ENCODE measurements at places on chromosomes 7 and 10.

- no peak for DNase-seq
Observed at GRCh38 chr10:30736685-30737232, 107.2 kb upstream of the LYZL2 start.

DNA sequence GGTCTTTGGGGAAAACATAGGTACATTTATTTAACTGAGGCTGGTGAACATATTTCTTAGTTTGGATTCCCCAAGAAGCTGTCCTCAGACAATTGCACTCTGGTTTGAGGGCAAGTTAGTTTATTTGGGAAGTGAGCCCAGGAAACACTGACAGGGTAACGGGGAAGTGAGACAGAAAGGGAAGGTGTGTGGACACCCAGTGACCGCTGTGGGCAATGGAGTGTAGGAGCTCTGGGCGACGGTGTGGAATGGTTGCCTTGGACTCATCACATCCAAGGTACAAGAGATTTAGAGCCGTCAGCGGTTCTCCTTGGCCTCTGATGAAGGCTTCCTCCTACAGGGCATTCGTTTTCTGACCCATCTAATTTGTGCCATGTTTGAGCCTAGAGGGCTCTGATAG is 7.1 kb downstream of the MRC1 start:
- DNase-seq: no peak

DNA sequence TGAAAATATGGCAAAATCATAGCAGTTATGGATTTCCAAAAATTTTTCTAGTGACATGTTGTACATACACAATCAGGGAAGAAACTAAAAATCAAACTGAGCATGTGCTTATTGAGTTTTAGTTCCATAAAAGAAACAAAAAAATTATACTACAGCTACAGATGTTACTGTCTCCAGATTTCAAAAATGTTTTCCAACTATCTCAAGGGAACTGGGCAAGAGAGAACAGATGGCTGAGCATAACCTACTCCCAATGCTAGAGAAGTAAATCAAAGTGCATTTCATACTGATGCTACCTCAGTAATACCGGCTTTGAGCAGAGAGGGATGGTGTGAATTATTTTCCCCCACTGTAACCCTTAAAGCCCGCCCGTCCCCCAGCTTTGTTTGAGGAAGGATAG is 40.7 kb upstream of the KMT2C start:
- no peak for DNase-seq

- DNase-seq: no peak
Observed at GRCh38 chr10:123878666-123879303, 12.8 kb downstream of the CPXM2 start.

DNA sequence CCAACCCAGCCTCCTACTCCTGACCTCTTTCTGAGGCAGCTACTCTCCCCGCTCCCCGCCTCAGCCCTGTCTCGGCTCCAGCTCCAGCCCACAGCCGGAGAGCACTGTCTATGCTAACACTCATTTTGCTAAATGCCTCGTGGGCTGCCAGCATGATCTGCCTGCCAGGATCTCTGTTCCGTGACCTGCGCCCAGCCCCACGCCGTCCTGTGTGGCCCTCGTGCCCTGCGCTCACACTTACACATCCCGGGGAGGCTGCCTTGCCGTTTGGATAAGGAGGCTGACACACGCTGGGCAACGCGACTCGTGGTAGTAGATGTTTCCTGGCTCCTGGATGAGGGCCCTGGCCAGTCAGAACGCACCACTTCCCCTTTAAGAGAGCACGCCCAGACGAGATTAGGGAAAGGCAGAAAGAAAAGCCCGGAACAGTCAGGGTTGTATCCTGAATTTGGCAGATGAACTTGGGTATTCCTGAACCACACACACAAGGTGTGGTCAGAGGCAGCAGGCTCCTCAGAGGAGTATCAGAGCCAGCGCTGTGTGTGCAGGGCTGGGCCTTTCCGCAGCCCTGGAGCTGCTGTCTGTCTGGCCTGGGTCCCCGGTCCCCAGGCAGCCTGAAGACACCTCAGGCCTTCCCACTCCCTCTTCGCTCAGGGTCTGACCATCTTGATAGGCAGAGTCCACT is 97.7 kb upstream of the EFCAB10 start:
- DNase-seq: peak; percentile 35

- no peak for DNase-seq
Observed at GRCh38 chr7:120916538-120916937, 34.0 kb upstream of the ING3 start.

DNA sequence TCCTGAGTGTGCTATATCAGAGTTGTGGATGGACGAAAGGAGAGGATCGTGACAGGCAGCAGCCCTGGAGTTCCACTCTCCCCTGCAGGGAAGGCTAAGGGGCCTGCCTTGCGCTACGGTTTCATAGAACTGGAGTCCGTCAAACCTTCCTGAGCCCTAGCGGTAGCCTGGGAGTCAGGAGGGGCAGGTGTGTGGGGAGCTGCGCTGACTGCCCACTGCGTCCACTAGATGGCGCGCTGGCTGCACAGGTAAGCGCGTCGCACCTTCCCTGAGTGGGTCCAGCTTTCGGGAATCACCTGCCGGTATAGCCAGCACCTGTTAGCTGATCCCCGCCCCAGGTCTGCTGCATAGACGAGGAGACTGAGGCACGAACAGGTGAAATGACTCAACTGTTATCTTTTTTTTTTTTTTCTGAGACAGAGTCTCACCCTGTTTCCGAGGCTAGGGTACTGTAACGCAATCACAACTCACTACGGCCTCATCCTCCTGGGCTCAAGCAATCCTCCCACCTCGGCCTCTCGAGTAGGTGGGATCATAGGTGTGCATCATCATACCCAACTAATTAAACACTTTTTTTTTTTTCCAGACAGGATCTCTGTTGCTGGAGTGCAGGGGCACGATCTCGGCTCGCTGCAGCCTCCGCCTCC is 20.2 kb upstream of the BAIAP2L1 start:
- no peak for DNase-seq

- no peak for DNase-seq
Observed at GRCh38 chr7:158032561-158033115, 555.0 kb downstream of the PTPRN2 start.

GRCh38 chr7:6654113-6654841 is 17.2 kb downstream of the ZNF316 start:
- no peak for DNase-seq

- DNase-seq: no peak
Observed at GRCh38 chr10:18620856-18621255, 30.5 kb downstream of the NSUN6 start.

DNA sequence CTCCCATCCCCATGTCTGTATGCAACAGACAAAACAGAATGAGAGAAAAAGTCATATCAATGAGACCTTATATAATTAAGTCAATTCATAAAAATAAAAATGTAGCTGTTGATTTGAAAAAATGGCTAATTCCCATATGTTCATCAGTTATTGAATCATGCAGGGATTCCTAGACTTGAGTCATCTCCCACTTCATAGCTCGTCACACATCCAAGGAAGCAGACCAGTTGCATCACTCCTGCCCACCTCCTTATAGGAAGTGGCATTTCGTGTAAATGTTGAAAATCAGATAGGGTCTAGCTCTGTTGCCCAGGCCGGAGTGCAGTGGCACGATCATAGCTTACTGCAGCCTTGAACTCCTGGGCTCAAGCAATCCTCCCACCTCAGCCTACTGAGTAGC is 56.1 kb upstream of the SH2B2 start:
- no peak for DNase-seq

DNA sequence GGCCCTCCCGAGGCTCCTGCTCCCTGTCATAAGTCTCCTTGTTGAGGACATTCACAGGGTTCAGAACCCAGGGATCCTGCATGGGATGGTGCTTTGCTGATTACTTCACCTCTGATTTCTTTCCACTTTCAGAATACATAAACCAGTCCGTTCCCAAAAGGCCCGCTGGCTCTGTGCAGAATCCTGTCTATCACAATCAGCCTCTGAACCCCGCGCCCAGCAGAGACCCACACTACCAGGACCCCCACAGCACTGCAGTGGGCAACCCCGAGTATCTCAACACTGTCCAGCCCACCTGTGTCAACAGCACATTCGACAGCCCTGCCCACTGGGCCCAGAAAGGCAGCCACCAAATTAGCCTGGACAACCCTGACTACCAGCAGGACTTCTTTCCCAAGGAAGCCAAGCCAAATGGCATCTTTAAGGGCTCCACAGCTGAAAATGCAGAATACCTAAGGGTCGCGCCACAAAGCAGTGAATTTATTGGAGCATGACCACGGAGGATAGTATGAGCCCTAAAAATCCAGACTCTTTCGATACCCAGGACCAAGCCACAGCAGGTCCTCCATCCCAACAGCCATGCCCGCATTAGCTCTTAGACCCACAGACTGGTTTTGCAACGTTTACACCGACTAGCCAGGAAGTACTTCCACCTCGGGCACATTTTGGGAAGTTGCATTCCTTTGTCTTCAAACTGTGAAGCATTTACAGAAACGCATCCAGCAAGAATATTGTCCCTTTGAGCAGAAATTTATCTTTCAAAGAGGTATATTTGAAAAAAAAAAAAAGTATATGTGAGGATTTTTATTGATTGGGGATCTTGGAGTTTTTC is 159.8 kb upstream of the LANCL2 start:
- no peak for DNase-seq

DNA sequence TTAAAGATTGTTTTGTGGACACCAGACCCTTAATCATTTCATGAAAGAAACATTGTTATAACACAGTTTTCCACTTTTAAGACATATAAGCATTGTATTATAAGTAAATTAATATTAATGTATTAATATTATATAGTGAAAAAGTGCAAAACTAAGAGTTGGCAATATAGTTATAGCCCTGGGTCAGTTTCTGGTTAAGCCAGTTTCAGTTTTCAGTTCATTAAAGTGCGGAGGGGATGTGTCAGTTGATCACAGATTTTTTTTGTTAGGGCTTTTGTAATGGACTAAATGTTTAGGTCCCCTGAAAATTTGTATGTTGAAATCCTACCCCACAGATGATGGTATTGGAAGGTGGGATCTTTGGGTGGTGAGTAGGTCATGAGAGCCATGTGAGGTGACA is 45.7 kb upstream of the GPR37 start:
- DNase-seq: no peak

- no peak for DNase-seq
Observed at GRCh38 chr7:136163340-136163801, 186.2 kb upstream of the MTPN start.

DNA sequence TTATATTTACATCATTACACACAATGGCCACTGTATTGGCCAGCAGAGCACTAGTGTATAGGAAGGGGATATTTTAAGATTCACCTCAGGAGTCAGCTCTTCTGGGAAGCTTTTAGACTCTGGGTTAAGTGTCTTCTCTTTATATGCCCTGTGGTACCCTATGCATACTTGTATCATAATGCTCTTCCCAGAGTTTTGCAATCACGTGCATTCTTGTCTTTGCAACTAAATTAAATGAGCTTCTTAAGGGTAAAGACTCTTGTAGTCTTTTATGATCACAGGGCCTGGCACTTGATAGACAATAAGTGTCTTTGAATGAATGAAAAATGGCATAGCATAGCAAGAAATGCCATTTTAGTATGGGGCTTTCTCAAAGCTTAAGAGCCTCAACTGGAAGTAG is 35.4 kb upstream of the ARMS2 start:
- DNase-seq: no peak

- DNase-seq: no peak
Observed at GRCh38 chr10:114038819-114039218, 4.8 kb upstream of the ADRB1 start.

DNA sequence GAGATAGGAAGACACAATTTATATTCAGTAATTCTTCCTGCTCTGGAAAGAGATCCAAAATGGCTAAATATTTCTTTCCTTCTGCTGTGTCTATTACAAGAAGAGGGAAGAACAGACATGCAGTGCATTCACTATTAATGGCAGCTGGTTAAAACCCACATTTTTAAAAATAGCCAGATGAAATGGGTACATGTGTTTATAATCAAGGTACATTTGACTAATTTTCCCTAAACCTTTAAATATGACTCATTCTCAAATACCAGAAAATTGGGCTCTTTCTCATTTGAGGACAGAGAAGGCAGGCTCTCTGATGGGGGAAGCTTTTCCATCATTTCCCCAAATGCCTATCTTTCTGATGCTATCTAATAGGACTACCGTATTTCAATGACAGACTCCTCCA is 215.7 kb upstream of the HABP2 start:
- no peak for DNase-seq

GRCh38 chr7:72099784-72100183 is 312.4 kb downstream of the CALN1 start:
- DNase-seq: no peak

GRCh38 chr7:49670991-49671390 is 102.4 kb upstream of the VWC2 start:
- DNase-seq: no peak

- DNase-seq: no peak
Observed at GRCh38 chr10:43862756-43863155, 214.1 kb upstream of the ZNF32 start.

GRCh38 chr7:22154143-22154529 is 202.8 kb downstream of the RAPGEF5 start:
- no peak for DNase-seq

DNA sequence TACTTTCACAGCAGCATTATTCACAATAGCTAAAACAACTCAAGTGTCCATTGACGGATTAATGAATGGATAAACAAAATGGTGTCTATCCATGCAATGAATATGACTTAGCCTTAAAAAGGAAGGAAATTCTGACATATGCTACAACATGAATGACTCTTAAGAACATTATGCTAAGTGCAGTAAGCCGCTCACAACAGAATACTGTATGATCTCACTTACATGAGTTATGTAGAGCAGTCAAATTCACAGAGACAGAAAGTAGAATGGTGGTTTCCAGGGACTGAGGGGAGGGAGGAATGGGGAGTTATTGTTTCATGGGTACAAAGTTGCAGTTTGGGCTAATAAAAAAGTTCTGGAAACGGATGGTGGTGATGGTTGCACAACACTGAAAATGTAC is 282.0 kb downstream of the GRID1 start:
- no peak for DNase-seq

- no peak for DNase-seq
Observed at GRCh38 chr7:6530626-6531491, 20.4 kb downstream of the GRID2IP start.
